ENCODE measurements at places on chromosomes 7 and 10. TPM values are rescaled to one million over a fixed set of nuclear protein-coding genes. Genes with fewer than 3 reads are reported as not detected.

CASD1 gene
- total RNA-seq, result 9.3 TPM

KCP gene
- total RNA-seq, result 3.4 TPM

RTKN2 gene
- total RNA-seq, result 26.6 TPM

TMEM139 gene
- total RNA-seq, result 5.2 TPM

ATP5MK gene
- total RNA-seq, result 111 TPM

CCDC136 gene
- total RNA-seq, result 9.8 TPM

CALHM1 gene
- total RNA-seq, result not detected

CYP3A4 gene
- not detected for total RNA-seq

BEND7 gene
- 1.2 TPM for total RNA-seq

SLC16A12 gene
- not detected for total RNA-seq

FAM180A gene
- not detected for total RNA-seq

TNPO3 gene
- total RNA-seq, result 57.3 TPM

SFTPA2 gene
- total RNA-seq, result not detected

SLC13A4 gene
- total RNA-seq, result not detected

Data from PC-3 (cell line).